A549 treated with CORT108297 at 1 μM for 4 hours (cell line): ENCODE measurements at places on chromosomes 5 and 9. TPM values are rescaled to one million over a fixed set of nuclear protein-coding genes. Genes with fewer than 3 reads are reported as not detected.

The COX7C gene
- 580 to 770 TPM (median 635 TPM) in 5 replicates for total RNA-seq

The TMEM252 gene
- total RNA-seq: not detected in 5 replicates

The MYMK gene
- not detected in 5 replicates for total RNA-seq

The AK8 gene
- 0.81 to 1.4 TPM (median 0.96 TPM) in 5 replicates for total RNA-seq

The PLPP7 gene
- 0.07 to 0.08 TPM in 2 of 5 replicates, not detected in the others for total RNA-seq

The ACOT12 gene
- total RNA-seq: 0.16 to 0.35 TPM in 2 of 5 replicates, not detected in the others

The OR1J2 gene
- total RNA-seq: not detected in 5 replicates

The CTXN3 gene
- not detected in 5 replicates for total RNA-seq

The PCDHB4 gene
- 0.06 to 0.12 TPM (median 0.07 TPM) in 4 of 5 replicates, not detected in the other for total RNA-seq

The MYOZ3 gene
- total RNA-seq: 0.06 to 0.31 TPM (median 0.15 TPM) in 4 of 5 replicates, not detected in the other

The SHOC1 gene
- total RNA-seq: not detected in 5 replicates

The ASS1 gene
- 15.1 to 20.4 TPM (median 16.0 TPM) in 5 replicates for total RNA-seq

The ANKRD20A1 gene
- total RNA-seq: 0.75 to 1.2 TPM (median 1.1 TPM) in 5 replicates

The SPATA31A3 gene
- not detected in 5 replicates for total RNA-seq

The MRPL50 gene
- 13.4 to 21.6 TPM (median 14.4 TPM) in 5 replicates for total RNA-seq

The TEX48 gene
- total RNA-seq: not detected in 5 replicates

The TTLL11 gene
- 3.3 to 4.5 TPM (median 3.6 TPM) in 5 replicates for total RNA-seq

The PCDHA7 gene
- total RNA-seq: 0.06 to 0.15 TPM (median 0.12 TPM) in 5 replicates

The CYLC2 gene
- not detected in 5 replicates for total RNA-seq

The CFAP77 gene
- 0.06 to 0.24 TPM (median 0.22 TPM) in 3 of 5 replicates, not detected in the others for total RNA-seq

The FOXD4L3 gene
- 0.06 to 0.18 TPM (median 0.06 TPM) in 3 of 5 replicates, not detected in the others for total RNA-seq
